Right atrium auricular region (tissue), 2 donors: ENCODE measurements at places on chromosomes 1 and 21. TPM values are rescaled to one million over a fixed set of nuclear protein-coding genes. Genes with fewer than 3 reads are reported as not detected.

GRCh38 chr1:214581785-214582184, 21.2 kb upstream of the CENPF start:
- no peaks in the 10 kb centered on the region for H3K27me3 ChIP-seq
- no peak for DNase-seq
- H3K36me3 ChIP-seq = no peaks in the 10 kb centered on the region
- H3K4me3 ChIP-seq = no peak overlapping the region
- H3K27ac ChIP-seq = no peak overlapping the region

- DNase-seq = no peak
- no peaks in the 10 kb centered on the region for H3K4me1 ChIP-seq
- H3K36me3 ChIP-seq = peaks cover 39% of the 10 kb centered on the region
- no peak overlapping the region for H3K4me3 ChIP-seq
- H3K27me3 ChIP-seq = no peaks in the 10 kb centered on the region
Measured at GRCh38 chr1:159917533-159918351, 7.6 kb downstream of the TAGLN2 start.

- H3K4me3 ChIP-seq = no peak overlapping the region
- DNase-seq = no peak
- H3K27ac ChIP-seq = peak overlapping the region; percentile 57
- peaks cover 13% of the 10 kb centered on the region for H3K4me1 ChIP-seq
Measured at GRCh38 chr1:81446000-81446669, 354.6 kb upstream of the ADGRL2 start.

GRCh38 chr1:58670181-58670580, 29.7 kb downstream of the MYSM1 start:
- peaks cover 86% of the 10 kb centered on the region for H3K36me3 ChIP-seq
- no peak overlapping the region for H3K4me3 ChIP-seq
- no peaks in the 10 kb centered on the region for H3K27me3 ChIP-seq
- no peak overlapping the region for H3K27ac ChIP-seq
- H3K4me1 ChIP-seq = no peaks in the 10 kb centered on the region
- no peak for DNase-seq

DNA sequence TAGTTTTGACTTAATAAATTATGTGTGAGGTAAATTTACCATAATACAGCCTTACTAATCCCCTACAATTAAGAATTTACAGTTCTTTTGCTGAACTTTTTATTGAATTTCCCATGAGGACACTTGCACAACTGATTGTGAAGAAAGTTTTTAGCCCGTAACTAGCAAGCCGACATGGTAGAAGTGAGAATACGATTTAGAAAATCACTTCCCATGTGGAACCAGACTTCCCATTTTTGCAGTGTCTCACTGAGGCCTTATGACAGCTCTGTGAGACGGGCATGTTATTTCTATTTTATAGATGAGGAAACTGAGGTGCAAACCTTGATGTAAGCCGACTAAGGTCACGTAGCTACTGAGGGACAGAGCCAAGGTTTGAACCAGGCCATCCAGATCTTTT, 32.5 kb upstream of the LMO4 start:
- no peaks in the 10 kb centered on the region for H3K4me1 ChIP-seq
- H3K27me3 ChIP-seq = no peaks in the 10 kb centered on the region
- no peak overlapping the region for H3K4me3 ChIP-seq
- no peak overlapping the region for H3K27ac ChIP-seq
- no peak for DNase-seq

GRCh38 chr1:48246727-48247126, 24.2 kb downstream of the SLC5A9 start:
- no peaks in the 10 kb centered on the region for H3K36me3 ChIP-seq
- H3K4me1 ChIP-seq = no peaks in the 10 kb centered on the region
- DNase-seq = no peak

- H3K27ac ChIP-seq = peak overlapping the region; percentile 71
- peak overlapping the region; percentile 71 for H3K4me3 ChIP-seq
- no peaks in the 10 kb centered on the region for H3K36me3 ChIP-seq
- H3K27me3 ChIP-seq = no peaks in the 10 kb centered on the region
Measured at GRCh38 chr1:85464497-85465098, 361 bp downstream of the DDAH1 start.

DNA sequence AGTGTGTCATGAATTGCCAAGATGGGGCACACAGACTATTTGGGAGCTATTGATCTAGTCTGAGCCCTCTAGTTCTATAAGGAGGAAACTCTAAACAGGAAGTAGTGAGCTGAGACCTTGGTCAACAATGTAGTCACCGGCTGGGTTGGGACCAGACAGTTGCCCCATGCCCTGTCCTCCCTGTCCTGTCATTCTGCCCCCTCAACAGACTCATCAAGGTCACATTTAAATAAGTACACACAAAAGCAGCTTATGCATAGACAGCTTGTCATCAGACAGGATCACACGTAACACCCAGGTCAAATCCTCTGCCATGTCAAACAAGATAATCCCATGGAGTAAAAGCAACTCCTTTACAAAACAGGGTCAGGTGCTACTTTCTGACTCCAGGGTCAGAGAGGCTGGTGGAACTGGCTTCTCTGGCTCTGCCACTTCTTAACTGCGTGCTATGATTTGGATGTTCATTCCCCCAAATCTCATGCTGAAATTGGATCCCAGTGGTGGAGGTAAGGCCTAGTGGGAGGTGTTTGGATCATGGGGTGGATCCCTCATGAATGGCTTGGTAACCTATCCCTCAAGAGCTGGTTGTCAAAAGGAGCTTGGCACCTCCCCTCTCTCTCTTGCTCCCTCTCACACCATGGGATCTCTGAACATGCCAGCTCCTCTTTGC, 128.9 kb downstream of the HIVEP3 start:
- no peak for DNase-seq
- H3K4me1 ChIP-seq = no peaks in the 10 kb centered on the region
- H3K36me3 ChIP-seq = no peaks in the 10 kb centered on the region
- H3K4me3 ChIP-seq = no peak overlapping the region
- H3K27me3 ChIP-seq = no peaks in the 10 kb centered on the region
- H3K27ac ChIP-seq = no peak overlapping the region

DNA sequence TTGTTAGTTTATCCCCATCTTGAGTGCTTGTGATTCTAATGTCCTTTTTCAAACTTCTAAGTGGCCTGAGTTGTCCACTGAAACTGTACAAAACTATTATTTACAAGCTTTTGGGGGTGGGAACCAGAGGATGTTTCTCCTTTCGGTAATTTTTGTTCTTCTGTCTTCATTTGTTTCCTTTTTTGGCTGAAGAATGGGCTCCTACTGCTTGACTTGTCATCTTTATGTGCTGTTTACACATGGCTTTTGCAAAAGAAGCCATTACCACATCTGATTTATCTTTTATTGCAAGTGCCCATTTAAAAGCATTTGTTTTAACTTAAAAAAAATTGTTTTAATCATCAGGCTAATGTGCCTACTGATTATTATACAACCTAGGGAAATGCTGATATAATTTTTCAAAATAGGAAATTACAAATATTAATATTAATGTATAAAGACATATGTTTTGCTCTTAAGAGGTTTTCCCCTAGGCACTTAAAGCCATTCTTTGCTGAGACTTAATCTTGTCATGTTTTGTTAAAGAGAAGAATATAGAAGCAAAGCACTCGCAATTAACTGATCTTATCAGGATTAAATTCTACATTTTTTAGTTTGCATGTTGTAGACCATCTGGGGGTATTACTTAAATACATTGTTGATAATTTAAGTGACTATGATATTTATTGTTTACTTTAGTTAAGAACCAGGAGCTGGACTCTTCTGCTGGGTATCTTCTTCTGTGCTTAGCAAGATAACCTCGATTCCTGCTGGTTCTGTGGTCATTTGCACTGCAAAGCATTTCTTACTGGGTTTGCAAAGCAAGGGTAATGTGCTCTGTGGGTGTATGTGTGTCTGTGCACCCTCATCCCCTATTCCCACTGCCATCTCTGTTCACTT, 40.1 kb downstream of the TMEM200B start:
- H3K27me3 ChIP-seq = no peaks in the 10 kb centered on the region
- no peak overlapping the region for H3K27ac ChIP-seq
- no peaks in the 10 kb centered on the region for H3K4me1 ChIP-seq
- no peak overlapping the region for H3K4me3 ChIP-seq
- DNase-seq = no peak

GRCh38 chr1:43531906-43532584, 1.4 kb downstream of the PTPRF start:
- H3K4me1 ChIP-seq = no peaks in the 10 kb centered on the region
- H3K27ac ChIP-seq = no peak overlapping the region
- no peak for DNase-seq
- H3K27me3 ChIP-seq = no peaks in the 10 kb centered on the region

DNA sequence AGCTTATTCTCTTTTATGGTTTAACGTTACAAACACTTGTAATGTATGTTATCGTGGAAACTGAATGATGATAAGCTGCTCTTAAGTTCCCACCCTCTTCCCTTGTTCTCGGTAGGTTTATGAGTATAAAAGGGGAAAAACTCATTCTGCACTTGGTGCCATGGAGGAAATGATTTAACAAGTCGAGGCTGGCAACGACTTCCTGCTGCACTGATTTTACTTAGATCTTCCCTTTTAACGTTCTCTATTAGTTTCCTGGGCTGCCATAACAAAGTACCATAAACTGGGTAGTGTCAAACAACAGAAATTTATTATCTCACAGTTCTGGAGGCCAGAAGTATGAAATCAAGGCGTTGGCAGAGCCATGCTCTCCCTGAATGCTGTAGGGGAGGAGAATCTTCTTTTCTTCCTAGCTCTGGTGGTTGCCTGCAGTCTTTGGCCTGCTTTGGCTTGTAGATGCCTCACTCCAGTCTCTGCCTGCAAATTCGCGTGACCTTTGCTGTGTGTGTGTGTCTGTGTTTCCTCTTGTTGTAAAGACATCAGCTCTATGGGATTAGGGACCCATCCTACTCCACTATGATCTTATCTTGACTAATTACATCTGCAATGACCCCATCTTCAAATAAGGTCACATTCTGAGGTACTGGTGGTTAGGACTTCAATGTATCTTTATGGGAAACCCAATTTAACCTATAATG, 26.3 kb downstream of the HUNK start:
- H3K4me1 ChIP-seq = no peaks in the 10 kb centered on the region
- H3K27me3 ChIP-seq = no peaks in the 10 kb centered on the region
- H3K4me3 ChIP-seq = no peak overlapping the region

GRCh38 chr1:207949571-207950195, 38.8 kb upstream of the CD34 start:
- H3K4me1 ChIP-seq = no peaks in the 10 kb centered on the region
- no peaks in the 10 kb centered on the region for H3K36me3 ChIP-seq
- H3K27me3 ChIP-seq = no peaks in the 10 kb centered on the region
- DNase-seq = no peak
- H3K4me3 ChIP-seq = no peak overlapping the region

DNA sequence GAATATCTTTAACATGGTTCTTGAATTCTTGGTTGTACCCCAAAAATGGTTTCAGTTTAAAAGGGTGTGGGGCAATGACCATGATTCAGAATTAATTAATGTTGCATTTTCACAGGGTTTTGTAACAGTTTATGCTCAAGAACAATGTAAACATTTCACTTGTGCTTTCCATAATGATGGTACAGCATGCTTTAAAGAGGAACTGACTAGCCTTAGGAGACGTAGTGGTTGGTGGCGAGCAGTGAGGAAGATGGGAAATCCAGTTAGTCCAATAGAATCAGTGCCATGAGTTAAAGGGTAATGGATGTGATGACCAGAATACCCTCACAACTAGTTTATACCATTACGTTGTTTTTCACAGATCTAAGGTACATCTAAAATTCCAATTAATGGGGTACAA, 138.0 kb downstream of the HS2ST1 start:
- H3K27ac ChIP-seq = no peak overlapping the region
- no peaks in the 10 kb centered on the region for H3K27me3 ChIP-seq
- no peaks in the 10 kb centered on the region for H3K36me3 ChIP-seq
- no peak overlapping the region for H3K4me3 ChIP-seq
- no peaks in the 10 kb centered on the region for H3K4me1 ChIP-seq

- no peak overlapping the region for H3K27ac ChIP-seq
- H3K4me1 ChIP-seq = no peaks in the 10 kb centered on the region
- no peaks in the 10 kb centered on the region for H3K36me3 ChIP-seq
- H3K27me3 ChIP-seq = no peaks in the 10 kb centered on the region
- no peak overlapping the region for H3K4me3 ChIP-seq
- DNase-seq = no peak
Measured at GRCh38 chr1:241443561-241443960, 76.0 kb downstream of the FH start.

GRCh38 chr1:59043796-59044195, 253.1 kb upstream of the FGGY start:
- DNase-seq = peak; percentile 69
- no peaks in the 10 kb centered on the region for H3K27me3 ChIP-seq
- peaks cover 12% of the 10 kb centered on the region for H3K4me1 ChIP-seq
- no peak overlapping the region for H3K4me3 ChIP-seq
- H3K27ac ChIP-seq = no peak overlapping the region

DNA sequence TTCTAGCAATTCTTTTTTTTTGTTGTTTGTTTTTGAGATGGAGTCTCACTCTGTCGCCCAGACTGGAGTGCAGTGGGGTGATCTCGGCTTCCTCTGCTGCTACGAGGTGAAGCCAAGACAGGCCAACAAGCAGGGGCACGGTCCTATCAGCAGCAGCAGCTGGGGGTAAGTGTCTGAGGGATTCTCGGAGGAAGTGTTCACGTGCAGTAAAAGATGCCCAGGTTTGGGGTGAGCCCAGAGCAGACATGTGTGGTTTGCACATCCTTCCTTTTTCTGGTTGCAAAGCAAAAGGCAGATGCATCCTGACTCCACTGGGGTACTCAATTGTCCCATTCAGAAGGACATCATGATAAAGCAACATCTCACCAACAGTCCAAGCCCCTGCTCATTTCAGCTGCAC, 27.7 kb downstream of the PIGP start:
- DNase-seq = no peak
- no peaks in the 10 kb centered on the region for H3K27me3 ChIP-seq
- H3K4me1 ChIP-seq = no peaks in the 10 kb centered on the region
- H3K4me3 ChIP-seq = no peak overlapping the region
- no peak overlapping the region for H3K27ac ChIP-seq

GRCh38 chr1:14255711-14256110, 342.8 kb upstream of the KAZN start:
- no peak for DNase-seq
- no peaks in the 10 kb centered on the region for H3K27me3 ChIP-seq
- no peaks in the 10 kb centered on the region for H3K36me3 ChIP-seq

Gene UBL4B
- total RNA-seq = not detected

Gene PGLYRP4
- total RNA-seq = not detected

Gene CFAP141
- total RNA-seq = not detected

Gene C1orf21
- total RNA-seq = 49.4 TPM

Gene FAM177B
- not detected for total RNA-seq

Gene FAM72C
- 0.33 TPM for total RNA-seq

Gene ARV1
- total RNA-seq = 36.5 TPM

Gene SPATA6
- 4.5 TPM for total RNA-seq

Gene THRAP3
- 66.4 TPM for total RNA-seq

Gene PSMA5
- total RNA-seq = 27.6 TPM
